Stimulated activated CD4-positive, alpha-beta T cell treated with anti-CD3 and anti-CD28 coated beads, Interleukin-15, amount 100 ng/mL, for 1 hour (primary cell): ENCODE measurements at places on chromosomes 3 and 15.

- DNase-seq = no peak
Measured at GRCh38 chr3:146493761-146494160, 24.4 kb upstream of the PLSCR2 start.

DNA sequence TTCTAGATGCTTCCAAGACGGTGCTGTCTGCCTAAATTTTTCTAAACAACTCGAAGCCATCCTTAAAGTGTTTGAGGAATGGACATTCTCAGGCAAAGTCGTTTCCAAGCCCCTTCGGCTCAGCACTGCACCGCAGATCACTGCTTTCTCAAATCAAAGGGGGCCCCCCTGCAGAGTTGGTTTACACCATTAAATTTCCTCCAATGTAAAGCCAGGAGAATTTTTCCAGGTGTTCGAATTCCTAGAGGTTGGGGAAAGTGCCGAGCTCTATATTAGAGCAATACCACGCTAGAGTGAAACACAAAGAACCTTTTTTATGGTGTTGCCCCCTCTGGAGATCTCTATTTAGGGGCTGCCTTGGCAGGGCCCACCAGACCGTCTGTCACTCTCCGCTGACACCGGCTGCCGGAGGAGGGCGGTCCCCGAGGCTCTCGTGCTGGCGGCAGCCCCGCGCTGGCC is 277.9 kb upstream of the NR2F2 start:
- DNase-seq = no peak

- no peak for DNase-seq
Measured at GRCh38 chr15:101052031-101052620, 133.0 kb downstream of the LRRK1 start.

DNA sequence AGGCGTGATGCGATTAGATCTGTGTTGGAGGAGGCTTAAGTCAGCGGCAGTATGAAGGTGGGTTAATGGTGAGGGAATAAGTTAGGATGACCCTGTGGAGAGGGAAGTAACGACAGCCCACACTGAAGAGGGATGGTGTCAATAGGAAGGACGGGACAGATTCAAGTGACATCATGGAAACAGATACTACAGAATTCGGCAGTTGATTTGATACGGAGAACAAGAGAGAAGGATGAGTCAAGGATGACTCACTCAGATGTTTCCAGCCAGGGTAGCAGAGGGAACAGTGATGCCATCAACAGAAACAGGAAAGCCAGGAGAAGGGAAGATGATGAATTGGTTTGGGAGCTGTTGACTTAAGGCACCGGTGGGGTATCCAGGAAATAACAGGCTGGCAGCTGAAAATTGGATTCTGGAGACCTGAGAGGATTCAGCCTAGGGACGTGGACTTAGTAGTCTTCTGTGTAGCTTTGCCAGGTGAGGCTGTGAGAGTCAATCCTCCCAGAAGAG is 38.0 kb downstream of the SHC4 start:
- no peak for DNase-seq

- DNase-seq = no peak
Measured at GRCh38 chr3:131033480-131034080, 6.9 kb downstream of the NEK11 start.

DNA sequence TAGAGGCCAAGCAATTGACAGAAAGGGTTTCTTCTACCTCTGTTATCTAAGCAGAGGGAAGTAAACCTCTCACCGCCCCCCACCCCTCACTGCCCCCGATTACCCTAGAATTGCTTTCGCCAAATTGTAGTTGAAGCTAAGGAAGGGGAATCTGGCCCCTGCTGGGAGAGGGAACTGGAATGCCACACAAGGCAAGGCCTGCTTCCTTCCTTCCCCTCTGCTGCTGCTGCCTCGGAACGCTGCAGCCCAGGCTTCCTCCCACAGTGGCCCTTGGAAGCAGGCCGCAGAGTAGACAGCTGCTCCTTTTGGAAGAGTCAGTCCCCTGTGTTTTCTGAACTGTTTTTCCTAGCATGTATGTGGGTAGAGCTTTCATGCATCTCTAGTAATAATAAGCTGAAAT is 21.6 kb downstream of the RLBP1 start:
- DNase-seq = no peak

DNA sequence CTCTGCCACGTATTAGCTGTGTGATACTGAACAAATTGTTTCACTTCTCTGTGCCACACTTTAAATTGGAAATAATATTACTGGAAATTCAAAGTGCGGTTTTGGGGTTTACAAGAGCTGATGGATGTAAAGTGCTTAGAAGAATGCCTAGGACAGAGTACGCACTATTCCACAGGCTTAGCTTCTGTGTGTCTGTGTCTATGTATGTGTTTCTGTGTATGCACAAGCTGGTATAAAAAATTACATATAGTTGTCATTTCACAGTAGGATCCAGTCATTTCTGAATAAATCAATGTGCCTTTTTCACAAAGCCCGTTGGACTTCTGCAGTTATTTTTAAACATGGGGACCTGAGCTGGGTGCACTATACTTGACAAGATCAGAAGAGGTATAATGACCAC is 370.4 kb downstream of the TUSC7 start:
- no peak for DNase-seq

DNA sequence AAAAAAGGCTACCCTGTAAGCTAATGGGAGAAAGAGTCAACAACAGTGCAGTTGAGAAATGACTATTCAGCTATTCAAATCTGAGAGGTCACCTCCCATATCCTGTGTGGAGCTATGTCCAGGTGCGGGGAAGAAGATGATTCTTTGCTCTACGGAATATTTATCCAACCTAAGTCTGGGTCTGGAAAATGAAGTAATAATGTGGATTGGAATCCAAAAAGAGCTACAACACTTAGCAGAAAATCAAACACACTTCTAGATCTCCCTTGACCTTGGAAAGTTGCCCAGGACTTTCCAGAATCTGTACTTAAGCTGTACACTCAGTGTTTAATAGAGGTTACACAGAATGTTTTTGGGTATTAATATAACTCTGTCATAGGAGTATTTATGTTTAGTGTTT is 251.9 kb downstream of the NAALADL2 start:
- DNase-seq = no peak

- DNase-seq = no peak
Measured at GRCh38 chr3:23256741-23257435, 53.8 kb downstream of the UBE2E2 start.
